ENCODE measurements at places on chromosomes 16 and 17.

- no peak for DNase-seq
Measured at GRCh38 chr17:5804251-5804650, 219.9 kb upstream of the NLRP1 start.

DNA sequence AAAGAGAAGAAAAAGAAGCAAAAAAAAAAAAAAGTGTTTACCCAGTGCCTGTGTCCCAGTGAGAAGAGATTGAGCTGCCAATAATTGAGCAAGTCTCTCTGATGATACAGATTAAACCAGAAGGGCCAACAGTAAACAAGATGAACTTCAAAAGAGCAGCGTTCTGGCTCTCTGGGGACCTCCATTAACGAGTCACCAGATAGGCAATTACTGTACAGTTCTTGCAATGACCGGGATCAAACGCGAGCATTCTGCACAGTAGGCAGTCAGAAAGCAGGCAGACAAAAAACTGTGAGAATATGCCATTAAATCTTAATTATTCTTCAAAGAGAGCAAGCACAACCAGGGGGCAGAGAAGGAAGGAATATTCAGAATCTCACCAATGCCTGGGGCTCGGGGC, 626.1 kb downstream of the TMEM114 start:
- no peak for DNase-seq

DNA sequence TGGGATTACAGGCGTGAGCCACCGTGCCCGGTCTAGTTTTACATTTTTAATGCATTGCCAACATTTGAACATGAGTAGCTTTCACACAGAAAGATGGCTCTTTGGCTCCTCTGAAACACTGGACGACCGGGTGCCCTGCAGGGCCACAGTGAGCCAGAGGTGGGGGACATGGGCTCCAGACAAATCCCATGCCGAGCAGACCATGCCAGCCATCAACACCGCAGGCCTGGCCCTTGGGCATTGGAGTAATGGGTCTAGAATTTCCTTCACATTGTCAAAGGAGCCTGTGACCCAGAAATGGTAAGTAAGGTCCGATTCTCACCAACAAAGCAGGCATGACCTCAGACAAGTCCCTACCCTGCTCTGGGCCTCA, 21.4 kb upstream of the MPRIP start:
- DNase-seq = no peak

DNA sequence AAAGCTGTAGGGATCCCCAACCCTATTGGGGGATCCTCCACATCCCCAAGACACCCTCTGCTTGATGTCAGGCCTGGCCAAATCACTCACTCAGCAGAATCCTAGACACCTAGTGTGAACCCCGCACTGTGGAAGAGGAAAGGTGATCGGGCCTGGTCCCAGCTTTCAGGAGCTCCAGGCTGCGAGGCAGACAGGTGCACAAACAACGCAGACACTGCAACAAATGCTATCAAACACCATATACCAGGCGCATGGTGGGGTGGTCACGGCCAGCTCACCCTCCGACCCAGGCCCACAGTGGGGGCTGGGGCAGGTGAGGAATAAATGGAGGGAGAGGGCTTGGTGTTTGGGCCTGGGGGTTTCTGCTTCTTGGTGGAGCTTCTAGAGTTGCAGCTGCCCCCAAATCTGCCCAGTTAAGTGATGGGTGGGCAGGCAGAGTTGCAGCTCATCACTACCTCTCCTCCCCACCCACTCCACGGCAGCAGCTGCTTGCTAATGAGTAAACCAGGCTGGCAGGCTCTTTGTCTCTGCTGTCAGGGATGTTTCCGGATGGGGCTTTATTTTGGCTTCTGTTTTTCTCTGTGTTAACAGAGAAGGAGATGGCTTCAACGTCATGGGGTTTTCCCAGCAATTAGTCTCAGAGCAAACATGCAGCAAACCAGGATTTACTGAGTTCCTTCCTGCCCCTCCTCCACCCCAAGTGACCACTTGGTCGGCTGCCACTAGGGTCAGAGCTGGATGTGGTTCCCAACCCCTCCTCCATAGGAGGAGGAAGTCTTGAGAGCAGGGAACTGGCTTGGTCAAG, 46.6 kb downstream of the PECAM1 start:
- DNase-seq = peak; percentile 78

DNA sequence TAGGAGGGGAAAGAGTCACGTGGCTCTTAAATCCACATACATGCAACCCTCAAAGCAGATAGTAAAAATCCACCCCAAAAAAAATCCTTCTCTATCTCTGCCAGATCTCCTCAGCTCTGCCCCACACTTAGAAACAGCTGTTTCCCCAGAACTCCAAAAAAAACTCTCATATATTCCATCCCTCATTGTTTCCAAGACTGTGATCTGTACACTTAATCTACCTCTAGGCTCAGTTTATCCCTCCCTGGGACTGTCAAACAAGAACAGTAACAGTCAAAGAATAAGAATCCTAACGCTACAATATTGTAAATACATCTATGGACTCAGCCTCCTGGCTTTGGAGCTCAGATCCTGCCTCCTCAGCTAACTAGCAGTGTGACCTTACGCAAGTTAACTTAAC, 11.6 kb downstream of the CUEDC1 start:
- no peak for DNase-seq

DNA sequence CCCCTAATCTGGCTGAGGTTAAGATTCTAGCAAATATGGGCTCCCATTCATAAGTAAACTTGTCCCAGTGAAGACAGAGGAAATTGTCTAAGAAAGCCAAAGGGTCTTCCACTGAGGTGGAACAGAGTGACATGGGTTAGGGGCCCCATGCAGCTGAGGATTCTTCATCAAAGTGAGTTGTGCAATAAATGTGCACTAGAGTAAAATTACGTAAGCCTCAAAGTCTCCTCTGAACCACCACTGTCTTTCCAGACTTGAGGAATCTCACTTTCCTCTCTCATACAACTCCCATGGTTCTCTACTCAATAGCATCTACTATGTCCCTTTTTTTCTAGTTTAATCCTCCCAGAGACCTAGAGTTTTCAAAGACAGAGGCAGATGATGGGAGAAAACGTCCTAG, 132.4 kb downstream of the CA10 start:
- no peak for DNase-seq

DNA sequence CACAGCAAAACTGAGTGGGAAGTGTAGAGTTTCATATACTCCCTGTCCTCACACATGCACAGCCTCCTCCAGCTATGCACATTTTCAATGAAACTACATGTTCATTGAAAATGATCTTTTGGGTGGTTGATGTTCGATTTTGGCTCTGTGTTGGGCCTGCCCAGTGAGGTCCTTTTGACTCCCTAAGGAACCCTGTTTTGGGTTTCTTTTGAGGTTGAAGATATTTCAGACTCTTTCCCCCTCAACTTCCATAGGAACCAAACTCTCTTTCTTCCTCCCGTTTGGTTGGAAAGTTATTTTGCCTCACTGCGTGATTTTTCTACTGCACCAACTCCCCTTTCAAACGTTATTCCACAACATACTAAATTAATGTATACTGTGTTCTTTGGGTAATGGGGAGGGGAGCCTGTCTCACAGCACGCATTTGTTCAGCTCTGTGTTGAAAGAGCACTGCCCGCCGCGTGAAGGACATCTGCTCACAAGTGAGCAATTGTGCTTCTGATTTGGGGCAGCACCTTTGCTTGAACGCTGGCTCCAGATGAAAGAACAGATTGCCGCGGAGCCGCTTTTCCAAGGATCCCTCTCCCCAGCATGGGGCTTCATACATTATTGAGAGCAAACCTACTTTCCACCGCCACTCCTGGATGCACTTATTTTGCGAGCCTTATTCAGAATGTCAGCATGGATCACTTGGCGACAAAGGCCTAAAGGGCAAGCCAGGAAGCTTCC, 385.9 kb downstream of the WWOX start:
- no peak for DNase-seq

DNA sequence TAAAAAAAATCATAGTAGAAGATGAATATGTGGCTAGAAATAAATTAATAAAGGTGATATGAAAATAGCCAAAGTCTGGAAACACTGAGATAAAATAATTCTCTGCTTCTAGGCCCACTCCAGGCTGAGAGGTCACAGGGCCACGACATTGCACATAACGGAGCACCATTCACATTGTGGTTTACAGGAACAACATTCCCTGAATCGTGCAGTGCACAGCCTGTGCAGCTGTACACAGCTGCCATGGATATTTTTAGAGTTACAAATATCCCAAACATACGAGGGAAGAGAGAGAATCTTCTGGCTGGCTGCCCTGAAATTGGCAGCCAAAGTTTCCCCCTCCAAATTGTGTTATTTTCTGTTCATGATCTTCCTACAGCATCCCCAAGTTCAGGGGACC, 68.8 kb downstream of the GSG1L start:
- DNase-seq = no peak

GRCh38 chr17:66507103-66507923, 204.9 kb downstream of the PRKCA start:
- no peak for DNase-seq

Measured in ascending aorta (tissue), 2 donors.